ENCODE measurements at places on chromosomes 13 and 19. TPM values are rescaled to one million over a fixed set of nuclear protein-coding genes. Genes with fewer than 3 reads are reported as not detected.

The ZSCAN1 gene
- not detected for total RNA-seq

The SH3GL1 gene
- 89.3 TPM for total RNA-seq

The SOX1 gene
- total RNA-seq = not detected

The TRPM4 gene
- total RNA-seq = 12.0 TPM

The TPTE2 gene
- not detected for total RNA-seq

The ZNF492 gene
- total RNA-seq = 0.64 TPM

The TNNT1 gene
- 20.3 TPM for total RNA-seq

The NBEA gene
- total RNA-seq = 1.9 TPM

The C1QTNF9 gene
- not detected for total RNA-seq

The TRPC4 gene
- total RNA-seq = 6.9 TPM

The FGF22 gene
- total RNA-seq = not detected

All from epithelial cell of alveolus of lung (primary cell).